Foreskin fibroblast (primary cell): ENCODE measurements at places on chromosomes 4 and X.

DNA sequence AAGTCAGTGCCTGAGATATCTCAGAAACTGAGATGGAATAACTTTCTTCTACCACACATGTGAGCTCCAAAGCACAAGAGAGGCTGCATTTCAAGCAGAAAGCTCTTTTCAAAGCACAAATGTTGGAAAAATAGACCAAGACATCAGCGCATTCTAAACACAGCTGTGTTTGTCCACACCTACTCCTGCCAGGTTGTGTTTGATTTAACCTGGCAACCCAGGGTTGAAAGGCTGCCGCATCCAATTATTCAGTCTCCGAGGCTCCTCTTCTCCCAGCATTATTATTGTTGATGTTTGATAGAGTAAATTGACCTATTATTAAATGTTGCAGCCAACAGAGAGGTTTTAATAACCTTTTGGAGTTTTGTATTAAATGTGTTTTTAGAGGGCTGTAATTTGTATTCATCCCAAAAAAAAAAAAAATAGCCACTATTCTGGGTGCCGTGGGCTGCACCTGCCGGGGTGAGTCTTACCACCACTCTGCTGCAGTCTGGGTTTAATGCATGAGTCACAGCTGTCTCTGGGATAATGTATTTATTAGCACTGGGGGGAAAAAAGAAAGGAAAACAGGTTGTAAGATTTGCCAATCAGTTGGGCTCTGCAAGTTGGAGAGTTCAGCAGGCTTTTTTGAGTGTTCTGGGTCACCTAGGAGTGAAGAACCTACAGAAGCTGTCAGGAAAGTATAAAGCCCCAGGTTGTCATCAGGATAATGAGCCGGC, 105.2 kb upstream of the NOCT start:
- DNase-seq, result no peak

- no peak for DNase-seq
Observed at GRCh38 chr4:70544279-70544868, 26.0 kb downstream of the AMTN start.

- peak; percentile 51 for DNase-seq
Observed at GRCh38 chr4:20370274-20370673, 118.6 kb downstream of the SLIT2 start.

DNA sequence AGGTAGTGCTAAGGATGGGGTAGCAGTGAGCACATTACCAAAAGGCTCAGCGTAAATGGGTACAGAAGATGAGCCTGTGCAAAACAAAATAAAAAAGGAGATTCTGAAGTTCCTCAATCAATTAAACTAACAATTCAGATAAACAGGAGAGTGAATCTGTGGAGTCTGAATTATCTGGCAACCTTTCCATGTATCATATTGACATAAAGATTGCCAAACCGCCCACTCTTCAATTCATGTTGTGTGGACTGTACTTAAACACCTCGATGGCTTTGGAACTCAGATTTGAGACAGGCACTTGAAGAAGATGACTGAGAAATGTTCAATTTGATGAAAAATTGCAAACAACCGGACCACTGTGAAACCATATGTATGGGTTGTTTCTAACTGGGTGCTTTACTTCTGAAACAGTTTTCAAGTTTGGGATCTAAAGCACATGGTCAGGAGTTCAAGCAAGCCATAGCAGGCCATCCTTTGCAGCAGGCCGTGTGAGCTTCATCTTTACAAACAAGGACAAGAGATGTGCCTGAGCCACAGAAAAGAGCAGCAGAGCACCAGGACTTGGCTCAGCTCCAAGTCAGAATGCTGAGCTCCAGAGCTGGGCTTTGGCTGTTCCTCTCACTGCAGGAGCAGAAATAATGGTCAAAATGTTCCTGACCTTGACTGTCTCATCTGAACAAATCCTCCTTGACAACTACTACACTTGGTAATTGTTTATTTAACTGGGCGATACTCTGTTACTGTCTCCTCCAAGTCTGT, 108.1 kb downstream of the MGST2 start:
- DNase-seq, result no peak

GRCh38 chr4:85909851-85910250, 434.9 kb downstream of the ARHGAP24 start:
- no peak for DNase-seq

DNA sequence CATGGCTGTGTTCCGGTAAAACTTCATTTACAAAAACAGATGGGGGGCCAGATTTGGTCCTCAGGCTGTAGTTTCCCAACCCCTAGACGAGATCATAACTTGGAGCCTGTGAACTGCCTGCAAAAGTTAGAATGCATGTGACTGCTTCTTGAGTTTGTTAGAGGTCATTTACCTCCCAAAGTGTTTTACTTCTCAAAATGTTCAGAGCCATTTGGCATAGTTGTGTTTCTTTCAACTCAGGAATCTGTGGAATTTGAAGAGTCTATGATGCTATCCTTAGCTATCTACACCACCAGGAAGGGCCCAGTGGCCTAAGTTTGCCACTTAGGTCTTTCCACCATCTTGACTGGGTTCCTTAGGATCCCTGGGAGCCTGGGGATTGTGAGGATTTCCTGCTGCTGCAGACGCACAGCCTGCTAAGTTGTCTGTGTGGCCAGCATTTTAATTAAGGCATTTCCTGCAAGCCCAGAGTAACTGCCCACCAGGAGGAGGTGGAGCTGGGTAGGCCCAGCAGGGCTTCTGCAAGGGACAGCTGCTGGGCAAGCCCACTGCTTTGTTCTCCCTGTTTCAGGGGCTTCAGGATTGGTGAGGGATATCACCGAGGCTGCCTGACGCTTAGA, 53.1 kb downstream of the CCNI start:
- peak; percentile 57 for DNase-seq

DNA sequence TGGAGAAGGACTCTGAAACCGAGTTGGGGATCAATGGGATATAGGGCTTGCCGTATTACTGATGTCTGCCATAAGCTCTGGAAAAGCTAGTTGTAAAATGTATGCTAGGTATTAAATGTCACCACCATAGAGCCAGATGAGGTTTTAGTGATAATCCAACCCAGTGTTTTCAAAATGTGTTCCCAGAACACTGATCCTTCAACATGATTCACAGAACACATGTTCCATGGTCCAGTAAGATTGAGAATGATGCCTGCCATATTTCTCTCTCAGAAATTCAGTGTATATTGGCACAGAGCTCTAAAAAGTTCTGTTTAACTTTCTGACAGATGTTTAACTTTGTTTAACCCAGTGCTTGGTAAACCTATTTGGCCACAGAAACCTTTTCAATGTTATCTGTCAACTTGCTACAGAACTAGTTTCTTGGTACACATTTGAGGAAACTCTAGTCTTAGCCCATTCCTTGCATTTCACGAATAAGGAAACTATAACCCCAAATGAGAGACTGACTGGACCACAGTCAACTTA, 160.2 kb downstream of the PALLD start:
- DNase-seq, result no peak

GRCh38 chr4:172546782-172547181, 621.8 kb upstream of the GALNT7 start:
- DNase-seq, result no peak

DNA sequence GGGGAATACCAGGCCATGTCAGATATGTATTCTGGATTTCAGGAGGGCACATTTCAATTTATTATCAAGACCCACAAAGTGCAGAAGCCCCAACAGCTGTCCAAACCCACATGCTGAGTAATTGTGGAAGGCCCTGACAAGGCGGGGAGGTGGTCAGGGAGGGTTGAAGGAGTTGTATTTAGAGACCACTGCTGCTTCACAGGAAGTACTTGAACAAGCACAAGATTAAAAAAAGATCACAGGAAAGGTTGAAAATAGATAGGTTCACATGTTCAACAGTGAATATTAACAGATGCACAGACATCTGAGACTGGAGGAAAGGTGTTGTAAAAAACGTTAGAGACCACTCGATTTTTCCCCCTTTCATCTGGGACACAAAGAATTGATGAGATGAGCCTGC, 17.9 kb downstream of the ATP8A1 start:
- no peak for DNase-seq
